ENCODE measurements at places on chromosomes 11 and 22. TPM values are rescaled to one million over a fixed set of nuclear protein-coding genes. Genes with fewer than 3 reads are reported as not detected.

DNA sequence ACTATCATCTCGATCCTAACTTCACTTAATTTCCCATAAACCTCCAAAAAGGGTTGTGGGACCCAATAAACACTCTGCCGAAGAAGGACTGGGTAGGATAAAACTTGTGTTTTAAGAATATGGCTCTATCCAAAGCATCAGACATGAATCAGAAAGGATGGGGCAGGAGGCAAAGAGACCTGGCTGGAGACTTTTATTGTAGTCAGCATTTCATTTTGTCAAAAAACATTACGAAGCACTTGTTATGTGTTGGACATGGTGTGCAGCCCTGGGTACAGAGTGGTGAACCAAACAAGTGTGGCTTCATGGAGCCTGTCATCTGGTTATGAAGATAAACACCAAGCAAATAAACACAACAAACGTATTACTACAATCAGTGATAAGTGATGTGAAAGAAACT, 17.3 kb downstream of the IL10RA start:
- ATAC-seq, result no peak

DNA sequence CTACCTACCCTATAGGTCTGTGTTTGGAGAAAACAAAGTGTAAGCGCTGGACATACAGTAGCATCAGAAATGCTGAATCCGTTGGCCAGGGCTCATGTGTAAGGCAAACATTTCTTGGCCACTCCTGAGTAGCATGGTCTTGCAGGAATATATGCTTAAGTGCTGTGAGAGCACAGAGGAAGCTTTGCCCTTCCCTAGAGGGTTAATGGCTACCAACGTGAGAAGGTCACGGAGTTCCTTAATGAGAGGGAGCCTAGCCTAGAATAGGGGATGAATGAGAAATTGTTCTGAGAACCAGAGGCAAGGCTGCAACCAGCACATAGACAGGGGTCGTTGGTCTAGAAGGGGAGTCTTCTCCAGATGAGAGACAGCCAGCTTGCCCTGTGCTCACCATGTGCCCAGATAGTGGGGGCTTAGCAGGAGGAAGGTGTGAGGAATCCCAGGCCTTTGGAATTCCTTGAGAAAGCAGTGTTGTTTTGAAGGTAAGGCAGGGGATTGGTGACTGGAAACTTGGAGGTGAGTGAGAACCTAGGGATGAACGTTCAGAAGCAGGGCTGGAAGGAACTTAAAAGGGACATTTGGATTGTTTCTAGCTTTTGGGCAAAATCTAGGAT, 29.5 kb downstream of the RCOR2 start:
- no peak for ATAC-seq

DNA sequence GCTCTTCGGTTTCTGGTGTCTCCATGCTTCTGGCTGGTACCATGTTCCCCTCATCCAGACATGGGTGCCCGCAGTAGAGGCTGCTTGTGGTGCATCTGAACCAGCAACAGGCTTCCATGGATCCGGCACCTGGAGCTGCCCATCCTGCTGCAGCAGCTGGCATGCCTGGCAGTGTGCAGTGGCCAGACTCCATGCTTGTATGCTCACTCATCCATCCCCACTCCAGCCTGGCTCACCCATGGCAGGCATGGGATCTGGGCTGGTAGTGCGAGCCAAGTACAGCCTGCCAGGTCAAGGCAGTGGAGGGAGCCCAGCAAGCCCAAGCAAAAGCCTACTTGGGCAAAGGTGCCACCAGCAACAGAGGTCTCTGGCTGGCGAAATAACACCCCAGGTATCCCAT, 6.2 kb upstream of the OR5W2 start:
- ATAC-seq, result no peak

CHST1 gene
- 2.0 TPM for total RNA-seq
